ENCODE measurements at places on chromosomes 11 and 22.
A peak's percentile ranks its signal among the peaks of the same experiment; 100 is the strongest.

GRCh38 chr22:37007651-37008050, 11.6 kb downstream of the TST start:
- no peak for DNase-seq

GRCh38 chr22:49647627-49648026, 180.0 kb downstream of the BRD1 start:
- DNase-seq, result no peak

GRCh38 chr11:116787786-116788486, at the start of gene ZPR1:
ZPR1 (minus strand) TSS chr11:116788023; CDS start chr11:116787990, 33 bp downstream.
- peak; percentile 86 for DNase-seq

GRCh38 chr11:74020539-74020938, 11.7 kb upstream of the UCP3 start:
- no peak for DNase-seq

DNA sequence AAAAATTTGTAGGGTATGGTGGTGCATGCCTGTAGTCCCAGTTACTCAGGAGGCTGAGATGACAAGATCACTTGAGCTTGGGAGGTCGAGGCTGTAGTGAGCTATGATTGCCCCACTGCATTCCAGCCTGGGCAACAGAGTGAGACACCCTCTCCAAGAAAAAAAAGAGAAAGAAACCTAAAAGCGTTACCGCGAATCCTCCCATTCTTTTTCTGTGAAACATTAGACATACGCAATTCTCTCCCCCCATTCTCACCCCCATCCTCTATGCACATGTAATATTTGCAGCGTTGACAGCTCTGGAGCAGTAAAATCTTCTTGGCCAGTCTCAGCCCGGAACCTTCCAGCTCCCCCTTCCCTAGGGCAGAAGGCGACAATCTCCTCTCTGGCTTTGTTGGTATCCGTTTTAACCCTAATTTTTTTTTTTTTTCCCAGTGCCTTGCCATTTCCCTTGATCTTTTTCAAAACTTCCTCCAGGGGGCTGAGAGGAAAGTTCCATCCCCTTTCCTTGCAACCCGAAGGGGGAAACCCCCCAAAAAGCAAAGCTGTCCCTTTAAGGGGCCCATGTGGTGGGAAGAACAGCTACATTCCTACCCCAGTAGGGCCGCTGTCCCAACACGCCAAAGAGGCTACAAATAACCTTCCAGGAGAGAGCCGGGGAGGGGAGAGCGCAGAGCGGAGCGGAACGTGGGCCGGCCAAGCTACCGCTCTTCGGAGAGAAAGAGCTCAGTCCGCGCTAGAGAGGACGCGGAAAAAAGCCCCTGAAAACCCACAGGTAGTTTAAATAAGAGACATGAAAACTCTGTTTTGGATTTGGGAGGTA, 1.9 kb downstream of the LRP4 start:
- DNase-seq, result peak; percentile 68

- DNase-seq, result no peak
These were observed 711.1 kb upstream of the LRRC4C start for GRCh38 chr11:42170601-42171000.

- DNase-seq, result no peak
These were observed 745.6 kb downstream of the NELL1 start for GRCh38 chr11:21414953-21415352.

DNA sequence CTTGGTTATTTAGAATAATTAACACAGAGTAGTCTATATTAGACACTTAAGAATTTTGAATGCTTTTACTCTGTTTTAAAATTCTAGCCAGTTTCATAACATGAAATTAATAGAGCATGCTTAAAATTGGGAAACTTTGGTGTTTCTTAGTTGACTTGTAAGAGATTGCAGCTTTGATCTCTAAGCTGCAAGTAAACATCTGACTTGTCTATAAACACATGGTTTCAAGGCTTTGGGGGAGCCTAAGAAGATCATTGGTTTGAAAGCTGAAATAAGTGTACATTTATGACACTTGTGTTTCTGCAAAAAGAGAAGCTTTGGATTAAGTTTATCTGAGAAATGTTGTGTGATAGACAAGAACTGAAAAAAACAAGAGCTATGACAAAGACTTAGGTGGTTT, 37.8 kb downstream of the YAP1 start:
- DNase-seq, result no peak

DNA sequence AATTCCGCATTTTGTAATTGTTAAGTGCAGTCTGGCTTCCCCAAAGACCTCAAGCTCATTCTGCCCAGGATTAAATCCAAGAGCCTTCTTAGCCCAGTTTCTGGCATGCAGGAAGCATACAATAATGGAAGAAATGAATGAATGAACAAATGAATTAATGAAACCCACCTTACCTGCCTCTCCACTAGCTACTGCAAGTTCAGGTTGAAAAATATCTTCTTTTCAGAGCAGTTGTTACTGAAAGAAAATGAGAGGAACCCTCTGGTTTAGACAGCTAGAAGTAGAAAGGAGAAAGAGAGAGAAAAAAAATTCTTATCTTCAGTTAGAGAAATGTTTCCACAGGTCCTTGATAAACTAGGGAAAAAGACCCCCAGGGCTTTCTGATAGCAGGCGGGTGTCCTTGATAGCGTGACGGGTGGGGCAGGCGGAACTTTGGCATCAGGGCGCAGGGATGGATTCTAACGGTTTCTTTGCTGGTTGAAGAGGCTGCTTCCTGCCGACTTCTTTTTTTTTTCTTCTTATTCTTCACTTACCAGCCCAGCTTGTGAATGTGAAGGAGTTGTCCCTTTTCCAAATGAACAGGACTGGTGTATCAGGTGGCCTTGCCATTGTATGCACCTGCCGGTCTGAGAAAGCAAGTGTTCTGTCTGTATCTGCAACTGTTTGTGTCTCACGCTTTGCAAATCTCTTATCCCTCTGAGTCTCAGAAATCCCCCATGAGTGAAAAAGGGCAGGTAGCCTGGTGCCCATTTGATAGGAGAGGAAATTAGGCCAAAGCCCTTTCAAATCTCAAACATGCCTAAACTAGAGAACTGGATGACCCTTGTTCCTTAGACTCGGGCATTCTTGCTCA, 10.0 kb downstream of the LMO2 start:
- DNase-seq, result no peak

GRCh38 chr22:47450876-47451475, 688.5 kb downstream of the TBC1D22A start:
- no peak for DNase-seq

DNA sequence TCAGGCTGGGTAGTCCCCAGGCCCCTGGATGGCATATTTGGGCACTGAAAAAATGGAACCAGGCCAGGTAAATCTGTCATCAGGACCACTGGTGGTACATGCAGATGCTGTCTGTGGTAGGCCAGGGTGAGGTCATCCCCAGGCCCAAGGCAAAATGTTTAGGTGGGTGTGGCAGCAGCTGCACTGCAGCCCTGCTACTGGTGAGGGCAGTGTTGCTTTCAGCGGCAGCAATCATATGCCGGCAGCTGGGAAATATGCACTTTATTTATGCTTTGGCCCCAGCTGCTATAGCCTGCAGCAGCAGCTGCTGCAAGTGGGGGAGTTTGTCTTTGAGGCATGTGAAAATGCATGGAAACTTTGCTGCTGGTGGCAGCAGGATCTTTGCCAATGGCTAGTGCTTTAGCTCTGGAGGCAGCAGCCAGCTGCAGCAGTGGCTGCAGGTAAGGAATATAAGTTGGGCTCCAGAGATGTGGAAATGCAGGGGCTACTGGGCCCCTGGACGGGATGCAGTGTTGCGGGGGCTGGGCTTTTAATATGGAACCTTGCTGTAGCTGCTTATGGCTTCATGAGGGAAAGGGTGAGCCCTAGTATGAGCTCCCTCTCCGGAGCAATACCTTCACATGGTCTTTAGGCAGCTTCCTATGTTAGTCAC, 365.7 kb upstream of the CADM1 start:
- DNase-seq, result no peak

DNA sequence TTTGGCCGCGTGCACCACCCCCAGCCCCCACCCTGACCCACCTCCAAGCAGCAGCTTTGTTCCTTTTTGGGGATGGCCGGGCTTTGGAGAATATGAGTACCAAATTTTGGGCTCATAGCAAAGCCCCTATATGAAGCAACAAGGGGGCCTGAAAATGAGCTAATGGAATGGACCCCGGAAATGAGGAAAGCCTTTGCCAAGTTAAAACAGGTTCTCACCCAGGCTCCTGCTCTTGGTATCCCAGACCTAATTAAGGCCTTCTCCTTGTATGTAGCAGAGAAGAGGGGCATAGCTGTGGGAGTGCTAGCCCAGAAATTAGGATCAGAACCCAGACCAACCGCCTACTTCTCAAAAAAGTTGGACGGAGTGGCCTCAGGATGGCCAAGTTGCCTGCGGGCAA, 87.0 kb downstream of the PIWIL4 start:
- DNase-seq, result peak; percentile 31

- DNase-seq, result no peak
These were observed 102.2 kb downstream of the TRIM29 start for GRCh38 chr11:120035756-120036155.

DNA sequence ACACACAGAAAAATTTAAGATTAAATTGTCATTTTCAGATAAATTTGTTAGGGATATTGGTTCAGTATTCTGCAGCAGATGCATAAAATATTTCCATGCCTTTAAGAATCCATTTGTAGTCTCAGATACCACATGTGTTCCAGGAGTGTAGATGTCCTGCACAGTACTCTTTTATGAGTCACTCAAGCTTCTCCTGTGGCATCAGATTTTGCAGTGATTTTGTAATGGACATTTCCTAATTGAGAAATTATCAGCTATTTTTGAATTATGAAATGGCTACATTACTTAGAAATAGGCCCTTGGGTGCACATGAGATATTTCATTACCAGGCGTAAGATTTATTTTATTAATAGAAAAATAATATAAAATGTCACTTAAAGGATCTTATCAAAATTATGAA, 18.9 kb downstream of the MMP3 start:
- DNase-seq, result no peak

GRCh38 chr22:35681454-35682052, 33.3 kb downstream of the APOL6 start:
- no peak for DNase-seq

- peak; percentile 89 for DNase-seq
These were observed 707 bp upstream of the FTH1 start for GRCh38 chr11:61967924-61968757.

GRCh38 chr11:32366666-32367065, 68.7 kb downstream of the WT1 start:
- DNase-seq, result no peak

DNA sequence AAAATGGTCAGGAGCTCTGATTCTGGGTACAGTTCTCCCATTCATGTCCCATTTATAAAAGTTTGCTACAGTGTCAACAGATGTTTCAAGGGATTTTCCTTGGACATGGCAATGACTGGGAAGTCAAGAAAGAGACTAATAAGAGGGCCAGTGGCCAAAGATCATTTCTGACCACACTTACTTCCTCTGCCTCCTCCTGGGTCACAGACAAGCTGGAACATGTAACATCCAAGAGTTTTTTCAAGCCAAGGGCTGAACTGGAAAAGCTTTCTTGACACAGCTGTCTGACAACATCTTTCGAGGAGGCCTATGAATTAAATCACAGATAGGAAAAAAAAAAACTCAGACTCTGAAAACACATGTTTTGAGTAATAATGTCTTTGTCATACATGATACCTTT, 8.7 kb downstream of the COMMD9 start:
- DNase-seq, result no peak

DNA sequence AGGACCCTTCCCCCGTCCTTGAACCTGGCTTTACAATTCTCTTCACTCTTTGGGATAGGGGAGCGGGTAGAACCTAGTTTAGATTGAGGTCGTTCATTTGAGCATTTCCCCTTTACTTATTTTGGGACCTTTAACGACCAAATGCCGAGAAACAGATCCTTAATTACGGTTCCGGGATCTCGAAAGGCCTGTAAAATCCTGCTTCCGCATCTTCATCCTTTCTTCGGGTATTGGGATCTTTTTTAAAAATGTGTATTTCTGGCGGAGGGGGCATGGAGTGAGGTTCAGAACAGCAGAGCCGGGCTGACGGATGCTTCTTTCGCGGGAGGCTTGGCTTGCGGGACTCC, 395 bp upstream of the HIPK3 start:
- no peak for DNase-seq

GRCh38 chr11:42013656-42014201, 554.3 kb upstream of the LRRC4C start:
- no peak for DNase-seq

DNA sequence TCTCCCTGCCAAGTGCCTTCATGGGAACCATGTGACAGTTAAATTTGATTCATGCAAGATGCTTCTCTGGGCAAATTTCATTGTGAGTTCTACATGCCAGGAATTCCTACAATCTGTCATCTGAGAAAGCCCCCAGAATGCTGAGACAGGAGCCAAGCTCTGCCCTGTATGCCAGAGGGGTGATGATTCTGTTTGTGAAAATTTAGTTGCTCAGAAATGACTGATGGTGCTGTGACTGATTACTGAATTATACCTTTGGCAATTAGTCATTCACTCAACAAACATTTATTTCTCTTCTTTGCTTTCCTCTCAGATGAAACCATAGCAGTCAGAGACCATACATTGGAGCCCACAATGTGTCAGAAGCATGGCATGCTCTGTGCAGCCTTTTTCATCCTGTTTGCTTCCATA, 69.0 kb upstream of the ZBED5 start:
- DNase-seq, result no peak

DNA sequence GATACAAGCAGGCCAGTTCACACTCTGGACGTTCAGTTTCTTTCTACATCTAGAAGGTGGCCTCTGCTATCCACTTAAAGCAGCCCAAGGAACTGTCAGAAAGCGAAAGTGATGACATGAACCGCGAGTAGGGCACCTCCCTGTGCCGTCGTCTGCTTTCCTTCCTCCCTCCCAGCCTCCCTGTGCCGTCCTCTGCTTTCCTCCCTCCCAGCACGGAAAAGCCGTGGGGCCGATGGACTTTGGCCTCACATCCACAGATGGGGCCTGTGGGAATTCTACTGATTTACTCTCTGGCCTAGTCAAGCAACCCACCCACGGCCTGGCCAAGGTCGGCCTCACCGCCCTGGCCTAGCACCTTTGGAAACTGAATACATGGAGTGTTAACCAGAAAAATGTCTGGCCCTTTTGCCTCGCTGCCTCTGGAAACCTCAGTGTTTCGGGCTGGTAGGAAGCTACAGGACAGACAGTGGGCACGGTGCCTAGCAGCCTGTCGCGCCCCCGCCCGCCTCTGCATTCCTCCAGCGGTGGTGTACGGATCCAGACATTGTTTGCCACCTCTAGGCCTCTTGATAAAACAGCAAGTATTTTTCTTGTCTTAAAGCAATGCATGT, 14.2 kb downstream of the PEX26 start:
- no peak for DNase-seq

DNA sequence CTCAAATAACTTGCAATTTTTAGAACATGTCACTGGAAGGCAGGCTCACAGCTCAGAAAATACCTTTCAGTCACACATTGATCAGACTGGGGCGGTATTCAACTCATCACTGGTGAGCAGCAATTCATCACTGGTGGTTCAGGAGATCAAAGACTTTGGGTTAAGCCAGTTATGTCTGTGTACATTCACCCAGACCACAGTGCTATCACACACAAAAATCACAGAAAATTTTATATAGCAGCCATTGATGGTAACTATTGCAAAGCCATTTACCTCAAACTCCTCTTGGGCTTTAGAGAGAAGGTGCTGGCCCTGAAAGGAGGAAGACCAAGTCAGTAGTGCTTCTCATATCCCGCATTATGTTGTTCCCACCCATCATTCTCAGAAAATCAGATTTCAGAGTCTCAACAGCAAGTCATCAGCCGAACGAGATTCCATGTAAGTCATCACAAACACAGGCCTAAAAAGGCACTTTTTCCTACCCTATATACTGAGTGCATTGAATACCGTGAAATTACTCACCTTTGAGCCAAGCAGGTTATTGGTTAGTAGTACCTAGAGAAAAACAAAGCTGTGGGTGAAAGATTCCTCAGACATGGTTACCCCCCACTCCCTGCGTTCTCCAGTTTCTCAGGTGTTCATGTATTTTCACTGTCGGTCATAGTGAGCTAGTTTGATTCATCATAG, 14.0 kb upstream of the WDR74 start:
- no peak for DNase-seq

GRCh38 chr22:48071828-48072227, 1309.4 kb downstream of the TBC1D22A start:
- no peak for DNase-seq

All from upper lobe of left lung (tissue), 6 donors.